ENCODE measurements at places on chromosomes 2 and 18. TPM values are rescaled to one million over a fixed set of nuclear protein-coding genes. Genes with fewer than 3 reads are reported as not detected.

Gene HK2
- 46.2 TPM for total RNA-seq

GRCh38 chr2:231104115-231104713, 20.6 kb downstream of the HTR2B start:
- no peak for DNase-seq

GRCh38 chr2:227657199-227657845, 9.3 kb upstream of the SCYGR5 start:
- DNase-seq = no peak

GRCh38 chr2:57886161-57886786, 160.3 kb upstream of the VRK2 start:
- no peak for DNase-seq

Data from mesenteric fat pad (tissue), 1 donor.